Kidney (tissue), 22 donors: ENCODE measurements at places on chromosomes 7 and 10. TPM values are rescaled to one million over a fixed set of nuclear protein-coding genes. Genes with fewer than 3 reads are reported as not detected.

DNA sequence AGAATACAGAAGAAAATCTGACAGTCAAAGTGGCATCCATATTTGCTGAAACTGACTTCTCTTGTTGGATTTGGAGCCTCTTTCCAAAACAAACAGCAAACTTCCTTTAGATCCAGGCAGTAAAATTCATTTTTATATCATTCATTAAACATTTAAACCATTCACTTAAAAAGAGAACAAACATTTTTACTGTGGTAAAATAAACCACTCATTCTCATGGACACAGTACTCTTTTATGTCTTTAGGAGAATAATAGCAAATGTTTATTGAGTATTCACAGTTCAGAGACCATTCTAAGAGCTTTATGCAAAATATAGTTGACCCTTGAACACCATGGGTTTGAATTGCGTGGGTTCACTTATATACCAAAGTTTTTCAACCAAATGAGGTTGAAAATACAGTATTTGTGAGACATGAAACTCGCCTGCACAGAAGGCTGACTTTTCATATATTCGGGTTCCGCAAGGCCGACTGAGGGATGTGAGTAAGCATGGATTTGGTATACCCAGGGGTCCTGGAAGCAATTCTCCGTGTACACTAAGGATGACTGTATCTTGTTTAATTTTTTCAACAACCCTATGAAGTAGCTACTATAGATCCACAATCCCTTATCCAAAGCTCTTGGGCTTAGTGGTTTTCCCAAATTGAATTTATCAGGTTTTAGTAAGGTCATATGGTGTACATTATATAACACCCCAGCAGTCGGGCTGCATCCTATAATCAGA, 49.1 kb downstream of the ATXN7L1 start:
- H3K27ac ChIP-seq, result no peak overlapping the region
- no peaks in the 10 kb centered on the region for H3K36me3 ChIP-seq
- H3K4me1 ChIP-seq, result no peaks in the 10 kb centered on the region
- DNase-seq, result peak; percentile 65
- H3K27me3 ChIP-seq, result no peaks in the 10 kb centered on the region
- no peak overlapping the region for H3K4me3 ChIP-seq

GRCh38 chr10:78053211-78053868, 19.7 kb downstream of the RPS24 start:
- H3K27me3 ChIP-seq, result no peaks in the 10 kb centered on the region
- peak; percentile 51 for DNase-seq
- H3K4me1 ChIP-seq, result no peaks in the 10 kb centered on the region

- DNase-seq, result no peak
- H3K4me3 ChIP-seq, result no peak overlapping the region
- H3K27me3 ChIP-seq, result no peaks in the 10 kb centered on the region
- H3K27ac ChIP-seq, result no peak overlapping the region
- no peaks in the 10 kb centered on the region for H3K36me3 ChIP-seq
- H3K4me1 ChIP-seq, result no peaks in the 10 kb centered on the region
These were observed 227.2 kb downstream of the PAXIP1 start for GRCh38 chr7:154775681-154776080.

DNA sequence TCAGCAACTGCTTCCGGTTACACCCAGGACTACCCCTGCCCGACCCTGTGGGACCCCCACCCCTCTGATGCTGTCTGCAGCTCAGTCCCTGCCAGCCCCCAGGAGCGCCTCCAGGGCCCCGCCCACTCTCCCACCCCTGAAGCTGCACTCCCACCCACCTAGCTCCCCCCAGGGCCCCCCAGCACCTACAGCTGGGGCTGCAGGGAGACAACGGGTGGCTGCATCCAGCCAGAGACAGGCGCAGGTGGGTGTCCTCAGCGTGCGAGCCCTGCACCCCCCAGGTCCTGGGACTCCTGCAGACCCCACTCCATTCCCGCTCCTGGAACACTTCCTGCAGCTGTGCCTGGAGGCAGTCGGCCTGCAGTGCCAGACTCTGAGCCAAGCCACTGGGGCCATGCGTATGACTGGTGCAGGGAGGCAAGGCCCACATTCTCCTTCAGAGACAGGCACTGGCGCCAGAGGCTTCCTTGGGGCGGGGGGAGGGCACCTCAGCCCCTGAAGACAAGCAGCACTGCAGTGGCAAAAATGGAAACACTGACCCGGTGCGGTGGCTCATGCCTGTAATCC, 6.1 kb downstream of the CYP2W1 start:
- no peaks in the 10 kb centered on the region for H3K27me3 ChIP-seq
- no peaks in the 10 kb centered on the region for H3K4me1 ChIP-seq
- H3K27ac ChIP-seq, result no peak overlapping the region
- H3K36me3 ChIP-seq, result no peaks in the 10 kb centered on the region

GRCh38 chr10:61627266-61627665, 35.5 kb upstream of the CABCOCO1 start:
- H3K4me1 ChIP-seq, result no peaks in the 10 kb centered on the region
- H3K4me3 ChIP-seq, result no peak overlapping the region
- H3K27ac ChIP-seq, result no peak overlapping the region
- H3K27me3 ChIP-seq, result no peaks in the 10 kb centered on the region

GPR15LG gene
- 0.44 TPM for total RNA-seq

DNA sequence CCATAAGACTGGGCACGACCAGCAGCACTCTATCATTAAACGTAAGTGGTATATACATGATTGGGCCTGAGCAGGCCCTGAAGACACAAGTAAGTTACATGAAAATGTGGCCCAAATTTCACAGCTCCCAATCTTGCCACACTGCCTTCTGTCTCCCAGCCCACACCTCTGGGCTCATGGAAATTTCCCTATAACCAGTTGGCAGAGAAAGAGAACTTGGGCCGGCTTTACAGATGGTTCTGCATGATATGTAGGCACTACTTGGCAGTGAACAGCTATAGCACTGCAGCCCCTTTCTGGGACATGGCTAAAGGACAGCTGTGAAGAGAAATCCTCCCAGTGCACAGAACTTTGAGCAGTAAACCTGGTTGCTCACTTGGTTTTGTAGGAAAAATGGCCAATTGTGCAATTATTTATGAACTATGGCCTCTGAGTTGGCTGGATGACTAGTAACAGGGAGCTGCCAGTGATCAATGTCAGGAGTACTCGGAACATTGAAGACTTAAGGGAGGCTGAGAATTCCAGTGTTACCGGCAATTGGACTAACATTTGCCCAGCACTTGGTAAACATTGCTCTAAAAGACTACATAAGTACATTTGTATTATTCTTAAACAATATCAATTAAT, 1006.6 kb upstream of the LRRN3 start:
- H3K36me3 ChIP-seq, result no peaks in the 10 kb centered on the region
- no peak overlapping the region for H3K27ac ChIP-seq
- no peaks in the 10 kb centered on the region for H3K4me1 ChIP-seq

LIPN gene
- total RNA-seq, result 0.41 TPM

SORCS3 gene
- 1.1 TPM for total RNA-seq

DNA sequence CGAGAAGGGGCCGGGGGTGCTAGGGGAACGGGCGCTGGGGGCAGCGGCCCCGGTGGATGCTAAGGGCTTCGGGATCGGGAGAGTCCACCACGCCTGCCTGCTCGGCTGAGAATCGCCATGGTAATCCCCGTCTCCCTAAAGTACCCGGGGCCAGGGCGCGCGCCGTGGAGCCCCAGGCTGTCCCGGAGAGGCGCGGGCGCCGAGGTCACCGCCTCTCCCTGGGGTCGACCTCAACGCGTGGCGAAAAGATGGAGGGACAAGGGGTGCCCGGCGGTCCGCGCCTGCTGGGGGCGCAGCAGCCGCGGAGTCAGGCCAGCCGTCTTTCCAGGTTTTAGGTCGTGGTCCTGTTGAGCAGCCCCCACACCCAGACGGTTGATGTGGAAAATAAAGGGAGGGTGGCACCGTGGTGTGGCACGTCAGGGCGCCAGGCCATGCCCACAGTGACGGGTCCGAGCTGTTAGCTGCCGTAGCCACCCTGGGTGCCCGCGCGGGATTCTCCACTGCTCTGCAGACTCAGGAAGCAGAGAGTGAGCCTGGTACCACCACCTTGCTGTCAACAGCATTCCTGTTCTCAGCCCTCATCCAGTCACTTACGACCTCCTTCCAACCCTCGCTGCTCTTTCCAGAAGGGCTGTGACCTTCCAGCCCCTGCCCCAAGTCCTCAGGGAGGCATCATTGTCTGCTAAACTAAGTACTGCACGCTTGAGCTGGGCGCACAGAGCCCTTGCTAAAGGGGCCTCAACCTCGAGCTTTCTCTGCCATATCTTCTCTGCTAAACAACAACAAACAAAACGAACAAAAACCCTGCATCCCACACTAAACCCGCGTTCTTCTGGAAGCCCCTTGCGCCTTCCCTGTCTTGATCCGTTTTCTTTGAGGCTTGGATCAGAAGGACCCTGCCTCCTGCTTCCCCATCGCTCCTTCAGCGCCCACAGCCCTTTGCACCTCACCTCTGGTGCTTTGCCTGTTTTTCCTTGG, 666 bp downstream of the SMKR1 start:
- no peak overlapping the region for H3K27ac ChIP-seq
- no peaks in the 10 kb centered on the region for H3K4me1 ChIP-seq
- H3K4me3 ChIP-seq, result no peak overlapping the region
- no peak for DNase-seq
- no peaks in the 10 kb centered on the region for H3K36me3 ChIP-seq
- no peaks in the 10 kb centered on the region for H3K27me3 ChIP-seq

GRCh38 chr10:71077796-71078453, 134.4 kb upstream of the UNC5B start:
- H3K36me3 ChIP-seq, result no peaks in the 10 kb centered on the region
- no peak for DNase-seq
- no peak overlapping the region for H3K4me3 ChIP-seq
- no peak overlapping the region for H3K27ac ChIP-seq

DNA sequence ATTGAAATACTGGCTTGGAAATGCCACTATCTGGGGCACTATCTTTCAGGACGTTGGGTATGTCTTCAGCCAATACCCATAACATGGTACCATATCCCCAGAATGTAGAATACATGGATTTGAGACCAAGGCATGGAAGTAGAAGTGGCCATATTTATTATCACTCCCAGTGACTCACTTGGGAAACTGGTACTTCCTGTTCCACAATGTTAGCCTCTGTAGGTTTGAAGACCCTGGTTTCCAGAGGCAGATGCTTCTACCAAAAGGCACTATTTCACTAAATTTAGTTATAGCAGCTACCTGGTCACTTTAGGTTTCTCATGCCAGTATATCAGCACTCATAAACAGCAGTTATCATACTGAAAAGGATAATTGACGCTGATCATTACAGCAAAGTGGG, 184.2 kb downstream of the CCDC71L start:
- no peak overlapping the region for H3K27ac ChIP-seq
- H3K27me3 ChIP-seq, result no peaks in the 10 kb centered on the region
- no peak for DNase-seq
- H3K4me1 ChIP-seq, result no peaks in the 10 kb centered on the region
- no peak overlapping the region for H3K4me3 ChIP-seq
- no peaks in the 10 kb centered on the region for H3K36me3 ChIP-seq

GRCh38 chr10:106467506-106467905, 697.0 kb downstream of the SORCS1 start:
- H3K4me1 ChIP-seq, result no peaks in the 10 kb centered on the region
- H3K4me3 ChIP-seq, result no peak overlapping the region
- no peak overlapping the region for H3K27ac ChIP-seq
- DNase-seq, result no peak
- H3K36me3 ChIP-seq, result no peaks in the 10 kb centered on the region

- no peak overlapping the region for H3K27ac ChIP-seq
- H3K4me3 ChIP-seq, result no peak overlapping the region
- DNase-seq, result no peak
- no peaks in the 10 kb centered on the region for H3K36me3 ChIP-seq
These were observed 32.2 kb downstream of the CALML5 start for GRCh38 chr10:5467207-5467535.

DNA sequence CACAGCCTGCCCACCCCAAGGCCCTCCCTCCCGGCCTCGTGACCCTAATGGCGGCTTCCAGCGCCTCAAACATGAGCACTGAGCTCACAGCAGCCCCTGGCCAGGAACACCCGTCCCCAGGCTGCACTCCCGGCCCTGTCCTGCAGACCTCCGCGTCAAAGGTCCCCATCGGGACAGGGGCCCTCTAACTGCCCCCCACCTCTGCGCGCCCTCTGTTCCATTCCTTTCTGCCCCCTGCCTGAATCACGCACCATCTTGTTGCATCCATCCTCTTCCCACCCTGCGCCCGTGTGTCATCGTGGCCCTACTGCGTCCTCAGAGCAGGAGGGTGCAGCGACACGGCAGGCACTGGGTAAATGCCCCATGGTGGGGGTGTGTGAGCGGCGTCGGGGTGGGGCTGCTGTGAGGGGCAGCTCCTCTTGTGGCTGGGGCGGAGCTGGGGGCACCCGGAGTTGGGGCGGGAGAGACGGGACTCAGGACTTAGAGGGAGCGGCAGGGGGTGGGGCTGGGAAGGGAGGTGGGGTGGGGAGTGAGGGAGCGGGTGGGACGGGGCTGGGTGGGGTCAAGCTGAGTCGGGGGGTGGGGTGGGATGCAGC, 13.4 kb downstream of the SLC29A4 start:
- no peaks in the 10 kb centered on the region for H3K4me1 ChIP-seq
- DNase-seq, result no peak
- H3K27me3 ChIP-seq, result no peaks in the 10 kb centered on the region
- no peaks in the 10 kb centered on the region for H3K36me3 ChIP-seq
- H3K4me3 ChIP-seq, result no peak overlapping the region

DNA sequence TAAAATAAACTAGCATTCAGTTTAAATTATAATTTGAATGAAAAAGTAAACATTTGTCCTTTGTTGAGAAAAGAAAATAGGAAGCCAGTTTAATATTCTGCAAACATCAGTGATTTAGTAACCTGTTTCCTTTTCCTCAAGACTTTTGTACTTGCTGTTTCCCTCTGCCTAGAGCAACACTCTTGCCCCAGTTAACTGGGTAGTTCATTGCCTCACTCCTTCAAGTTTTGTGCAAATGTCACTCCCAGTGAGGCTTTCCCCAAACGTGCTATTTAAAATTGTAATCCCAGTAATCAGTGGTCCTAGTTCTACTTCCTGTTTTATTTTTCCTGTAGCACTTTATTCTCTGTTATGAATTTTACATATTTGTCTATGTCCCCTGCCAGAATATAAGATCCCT, 23.8 kb downstream of the DLD start:
- H3K4me3 ChIP-seq, result no peak overlapping the region
- no peak for DNase-seq
- no peaks in the 10 kb centered on the region for H3K27me3 ChIP-seq

GRCh38 chr10:119353421-119353820, 146.1 kb downstream of the GRK5 start:
- H3K4me3 ChIP-seq, result no peak overlapping the region
- H3K4me1 ChIP-seq, result no peaks in the 10 kb centered on the region
- H3K27ac ChIP-seq, result no peak overlapping the region
- H3K27me3 ChIP-seq, result no peaks in the 10 kb centered on the region
- no peak for DNase-seq

RTKN2 gene
- total RNA-seq, result 1.6 TPM

RPEL1 gene
- total RNA-seq, result not detected

DNA sequence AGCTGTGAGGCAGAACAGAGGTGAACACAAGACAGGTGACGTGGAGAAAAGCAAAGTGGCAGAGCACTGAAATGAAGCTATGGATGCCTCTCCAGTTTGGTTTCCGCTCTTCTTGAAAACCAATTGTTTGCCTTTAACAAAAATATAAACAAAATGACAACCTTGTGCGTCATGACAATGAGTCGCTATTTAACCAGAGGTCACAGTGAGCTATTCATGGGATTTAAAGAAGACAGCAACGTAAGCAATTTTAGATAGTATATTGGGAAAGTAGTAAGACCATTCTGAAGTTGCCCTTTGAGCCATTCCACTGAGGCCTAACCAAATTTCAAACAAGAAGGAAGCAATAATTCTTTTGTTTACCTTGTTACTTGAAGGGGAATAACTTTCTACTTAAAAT, 15.2 kb upstream of the LRRTM3 start:
- no peaks in the 10 kb centered on the region for H3K4me1 ChIP-seq
- H3K4me3 ChIP-seq, result no peak overlapping the region
- no peak overlapping the region for H3K27ac ChIP-seq
- no peak for DNase-seq
- H3K36me3 ChIP-seq, result no peaks in the 10 kb centered on the region
